ENCODE measurements at places on chromosomes 5 and 9.

DNA sequence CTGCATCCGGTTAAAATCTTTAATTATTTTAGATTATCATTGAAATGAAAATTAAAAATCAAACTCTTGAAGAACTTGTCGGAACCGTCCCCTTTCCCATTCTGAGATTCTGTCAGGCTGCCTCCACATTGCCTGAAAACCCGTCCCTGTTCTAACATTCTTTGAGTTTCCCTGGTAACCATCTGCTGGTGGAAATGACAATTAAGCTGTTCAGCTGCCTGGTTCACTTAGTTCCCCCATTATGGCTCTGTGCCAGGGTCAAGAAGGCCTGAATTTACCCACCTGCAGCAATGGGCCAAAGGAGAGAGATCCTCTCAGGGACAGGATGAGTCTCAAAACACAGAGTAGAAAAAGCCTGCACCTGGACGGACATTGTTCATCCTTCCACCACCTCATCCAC is 11.8 kb upstream of the TCOF1 start:
- no peak for DNase-seq

GRCh38 chr5:151719228-151720000 is 32.7 kb upstream of the SPARC start:
- peak; percentile 55 for DNase-seq

DNA sequence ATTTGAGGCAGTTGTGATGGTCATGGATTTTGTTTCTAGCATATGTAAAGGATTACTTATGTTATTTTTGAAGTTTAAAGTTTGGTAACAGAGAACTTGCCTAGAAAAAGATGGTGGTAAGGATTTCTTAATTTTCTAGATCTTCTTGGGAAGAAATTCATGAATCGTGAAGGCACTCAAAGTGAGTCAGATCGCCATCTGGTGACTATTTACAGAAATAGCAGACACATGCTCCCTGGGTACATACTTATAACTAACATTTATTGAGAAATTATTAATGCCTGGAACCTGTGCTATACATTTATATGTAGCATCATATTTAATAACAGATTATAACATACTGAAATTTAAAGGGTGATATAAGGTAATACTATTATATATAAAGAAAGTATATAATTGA is 299.7 kb downstream of the IZUMO3 start:
- DNase-seq: no peak

- no peak for DNase-seq
Measured at GRCh38 chr5:142396436-142397038, 71.7 kb upstream of the SPRY4 start.

DNA sequence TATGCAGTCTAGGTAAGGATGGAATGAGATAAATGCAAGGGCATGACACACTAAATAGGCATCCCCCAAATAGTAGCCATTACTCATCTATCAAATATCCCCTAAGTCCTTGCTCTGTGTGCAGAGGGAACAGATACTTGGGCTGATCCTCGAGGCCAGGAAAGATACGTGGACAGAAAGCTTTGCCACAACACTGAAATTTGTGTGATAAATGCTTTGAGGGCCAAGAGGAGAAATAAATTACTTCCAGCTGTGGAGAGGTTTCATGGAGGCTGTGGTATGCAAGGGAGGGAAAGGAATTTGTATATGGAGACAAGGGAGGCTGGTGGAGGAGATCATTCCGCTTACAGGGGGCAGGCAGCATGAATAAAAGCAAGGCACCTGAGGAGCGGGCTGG is 18.5 kb downstream of the ATOX1 start:
- no peak for DNase-seq

DNA sequence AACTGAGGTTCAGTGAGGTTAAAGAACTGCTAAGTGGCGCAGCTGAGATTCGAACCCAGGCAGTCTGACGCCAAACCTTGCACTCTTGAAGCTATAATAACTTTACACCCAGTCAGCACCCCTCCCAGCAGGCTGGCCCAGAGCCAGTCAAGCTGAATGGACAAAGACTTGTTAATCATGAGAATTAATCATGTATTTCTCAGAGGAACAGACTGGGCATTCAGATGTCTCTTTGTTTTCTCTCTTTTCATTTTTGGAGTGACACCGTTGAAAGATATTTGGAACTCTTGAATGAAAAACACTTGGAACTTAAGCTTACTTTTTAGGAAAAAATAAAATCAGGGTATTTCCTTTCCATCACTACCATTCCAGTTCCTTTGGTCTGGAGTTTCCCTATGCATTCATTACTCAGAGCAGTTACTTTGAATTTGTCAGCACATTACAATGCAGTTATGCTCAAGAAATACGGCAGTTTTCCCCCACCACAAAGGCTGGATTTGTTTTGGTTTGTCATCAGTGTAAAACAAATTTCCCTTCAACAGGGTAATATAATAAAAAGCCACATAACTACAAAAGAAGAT is 22.6 kb upstream of the MAMDC2 start:
- peak; percentile 34 for DNase-seq

DNA sequence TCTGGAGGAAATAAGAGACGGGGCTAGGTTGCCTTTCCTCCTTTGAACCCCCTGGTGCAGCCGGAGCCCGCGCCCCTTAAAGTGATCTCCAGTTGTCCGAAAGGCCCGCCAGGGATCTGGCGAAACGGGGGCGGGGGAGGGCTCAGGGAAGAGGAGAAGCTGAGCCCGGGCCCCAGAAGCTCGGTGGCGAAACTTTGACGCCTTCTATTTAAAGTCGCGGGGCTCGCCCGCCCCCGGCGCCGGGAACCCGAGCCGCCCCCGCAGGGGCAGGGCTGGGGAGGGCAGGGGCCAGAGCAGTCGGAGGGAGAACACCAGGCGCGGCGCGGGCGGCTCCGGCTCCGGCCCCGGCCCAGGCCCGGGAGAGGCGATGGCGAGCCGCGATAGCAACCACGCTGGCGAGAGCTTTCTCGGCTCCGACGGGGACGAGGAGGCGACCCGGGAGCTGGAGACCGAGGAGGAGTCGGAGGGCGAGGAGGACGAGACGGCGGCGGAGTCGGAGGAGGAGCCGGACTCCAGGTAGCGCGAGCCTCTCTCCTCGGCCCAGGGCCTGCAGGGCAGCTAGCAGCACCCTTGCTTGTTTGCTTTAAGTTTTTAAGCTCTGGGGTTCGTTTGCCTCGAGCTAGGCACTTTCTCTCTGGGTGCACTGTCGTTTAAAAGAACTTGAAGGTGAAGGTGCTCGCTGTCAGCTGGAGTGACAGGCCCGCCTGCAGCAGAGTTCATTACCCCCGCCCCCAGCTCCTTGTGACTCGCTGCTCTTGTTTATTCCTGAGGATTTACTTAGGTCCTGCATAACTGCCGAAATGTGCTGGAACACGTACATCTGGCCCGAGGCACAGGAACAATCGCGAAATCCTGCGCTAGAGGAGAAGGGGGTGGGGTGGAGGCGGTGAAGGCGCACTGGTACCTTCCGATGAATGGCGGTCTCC is at the start of gene CMYA5:
TSS of gene CMYA5 (plus strand) at position 296 of the 926 bp plus-strand sequence. CDS start at position 368, 72 bp downstream.
- no peak for DNase-seq

DNA sequence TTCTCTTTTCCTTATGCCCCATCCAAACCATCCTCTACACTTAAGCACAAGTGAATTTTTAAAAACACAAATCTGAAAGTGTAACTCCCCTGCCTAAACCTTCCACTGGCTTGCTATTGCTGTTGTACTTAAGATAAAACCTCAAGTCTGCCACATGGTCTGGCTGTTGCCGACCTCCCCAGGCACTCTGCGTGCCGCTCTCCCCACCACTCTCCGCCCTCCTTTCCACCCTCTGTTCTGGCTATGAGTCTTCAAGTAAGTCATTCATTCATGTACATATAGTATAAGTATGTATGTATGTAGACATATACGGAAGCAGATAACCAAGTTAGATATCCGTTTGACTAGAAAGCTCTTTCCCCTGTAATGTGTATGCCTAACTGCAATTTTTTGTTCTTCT is 94.7 kb upstream of the ANKRD55 start:
- no peak for DNase-seq

DNA sequence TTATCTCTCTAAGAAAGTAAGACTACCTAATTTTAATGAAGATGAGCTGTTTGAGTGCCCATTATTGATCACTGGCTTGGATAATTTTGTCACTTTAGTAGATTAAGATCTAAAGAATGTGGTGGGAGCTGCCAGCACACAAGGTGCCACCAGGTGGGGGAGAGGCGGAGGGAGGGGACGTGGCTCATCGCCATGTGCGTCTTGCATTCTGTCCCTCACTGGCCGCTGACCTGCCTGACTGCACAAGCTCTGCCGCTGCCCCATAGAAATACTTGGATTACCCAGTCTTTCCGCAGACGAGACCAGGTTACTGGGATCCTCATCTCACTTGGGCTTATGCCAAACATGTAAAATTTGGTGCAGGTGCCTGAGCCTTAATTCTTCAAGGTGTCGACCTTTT is 37.6 kb downstream of the RHOBTB3 start:
- no peak for DNase-seq

GRCh38 chr9:2623288-2624050 is 1.9 kb downstream of the VLDLR start:
- DNase-seq: no peak

DNA sequence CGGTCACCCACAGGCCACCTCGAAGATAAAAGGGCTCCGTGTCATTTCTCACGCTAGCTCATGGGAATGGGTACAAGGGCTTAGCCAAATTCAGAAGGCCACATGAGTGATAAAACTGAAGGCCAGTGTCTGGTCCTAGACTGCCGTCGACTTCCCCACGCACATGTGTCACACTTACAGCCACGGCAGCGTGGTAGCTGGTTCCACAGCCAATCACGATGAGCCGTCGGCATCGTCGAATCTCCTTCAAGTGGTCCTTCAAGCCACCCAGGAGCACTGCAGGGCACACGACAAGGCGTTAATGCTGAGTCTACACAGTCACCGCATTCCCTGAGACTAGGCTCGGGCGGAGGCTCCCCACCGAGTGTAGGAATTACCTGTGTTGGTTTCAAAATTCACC is 24.7 kb upstream of the MAPK9 start:
- no peak for DNase-seq

DNA sequence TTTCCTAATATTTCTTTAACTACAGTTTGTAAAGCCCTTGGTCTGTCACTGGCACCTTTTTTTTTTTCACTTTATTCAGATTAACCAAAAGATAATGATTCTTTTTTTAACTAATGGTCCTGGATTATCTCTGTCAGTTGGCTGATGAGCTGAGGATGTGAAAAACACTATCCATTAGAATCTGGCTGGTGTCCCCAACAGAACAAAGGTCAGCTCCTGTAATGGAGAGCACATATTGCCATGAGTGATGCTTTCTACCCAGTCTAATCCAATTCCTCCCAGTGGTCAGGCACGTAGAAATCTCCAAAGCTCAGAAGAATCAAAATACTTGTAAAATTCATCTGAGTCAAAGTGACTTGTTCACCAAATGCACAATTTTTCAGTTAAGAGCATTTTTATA is 491.7 kb upstream of the PIK3R1 start:
- DNase-seq: no peak

- DNase-seq: no peak
Measured at GRCh38 chr9:6955251-6955921, 197.6 kb downstream of the KDM4C start.

- no peak for DNase-seq
Measured at GRCh38 chr9:135903786-135904520, 3.4 kb downstream of the CAMSAP1 start.

GRCh38 chr9:89679016-89679415 is 74.2 kb downstream of the GADD45G start:
- DNase-seq: no peak

DNA sequence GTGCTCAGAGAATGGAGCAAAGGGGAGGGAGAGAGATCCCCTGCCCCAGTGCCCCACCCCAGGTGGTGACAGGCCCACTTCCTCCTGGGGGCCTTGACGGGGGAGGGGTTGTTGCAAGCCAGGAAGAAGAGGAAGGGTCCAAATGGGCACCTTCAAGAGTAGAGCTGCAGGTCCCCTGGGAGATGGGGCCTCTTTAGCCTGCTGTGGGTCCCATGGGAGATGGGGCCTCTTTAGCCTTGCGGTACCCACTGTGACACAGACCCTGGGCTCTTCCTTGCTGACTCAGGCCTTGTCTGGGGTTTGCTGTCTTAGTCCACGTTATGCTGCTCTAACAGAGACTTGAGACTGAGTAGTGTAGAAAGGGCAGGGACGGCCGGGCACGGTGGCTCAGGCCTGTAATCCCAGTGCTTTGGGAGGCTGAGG is 9.6 kb upstream of the TOR4A start:
- no peak for DNase-seq

DNA sequence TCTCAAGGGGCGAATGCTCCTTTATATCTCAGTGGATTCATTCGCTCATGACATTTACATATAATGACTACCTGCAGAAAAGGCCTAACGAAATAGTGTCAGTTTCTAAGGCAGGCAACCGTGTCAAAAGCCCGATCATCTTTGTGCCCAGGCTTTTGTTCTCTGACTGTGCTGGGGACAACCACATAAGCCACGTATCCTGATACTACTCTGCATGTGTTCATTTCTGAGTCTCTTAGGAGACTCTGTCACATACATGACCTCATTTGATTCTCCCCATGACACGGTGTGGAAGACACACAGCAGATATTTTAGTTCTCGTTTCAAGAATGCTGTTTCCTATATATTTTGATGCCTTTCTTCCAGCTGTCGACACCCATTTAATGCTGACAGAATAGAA is 598.5 kb downstream of the BNC2 start:
- no peak for DNase-seq

- DNase-seq: no peak
Measured at GRCh38 chr9:111187376-111187775, 142.6 kb downstream of the OR2K2 start.

- DNase-seq: no peak
Measured at GRCh38 chr5:73387601-73388305, 60.8 kb downstream of the FOXD1 start.

DNA sequence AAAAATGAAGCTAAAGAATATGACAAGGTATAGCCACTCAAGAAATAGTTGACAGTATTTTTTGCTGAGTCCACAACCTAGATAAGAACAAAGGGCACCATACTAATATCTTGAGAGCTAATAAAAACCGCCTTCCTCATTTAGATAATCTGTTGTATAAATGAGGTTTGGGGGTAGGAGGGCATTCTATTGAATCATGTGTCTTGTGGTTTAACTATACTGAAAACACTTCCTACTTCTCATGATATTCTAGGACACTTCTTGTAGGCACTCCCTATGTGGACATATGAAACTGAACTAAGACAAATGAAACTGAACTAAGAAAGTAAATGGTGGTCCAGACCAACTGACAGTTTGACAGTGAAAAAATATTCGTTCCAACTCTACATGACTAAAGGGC is 1268.5 kb upstream of the C9orf72 start:
- no peak for DNase-seq

Measured in suppressor macrophage treated with lipopolysaccharide for 1 hour (primary cell).